ENCODE measurements at places on chromosomes 6 and 20.

GRCh38 chr6:39849764-39850163, 57.6 kb downstream of the DAAM2 start:
- DNase-seq = no peak

DNA sequence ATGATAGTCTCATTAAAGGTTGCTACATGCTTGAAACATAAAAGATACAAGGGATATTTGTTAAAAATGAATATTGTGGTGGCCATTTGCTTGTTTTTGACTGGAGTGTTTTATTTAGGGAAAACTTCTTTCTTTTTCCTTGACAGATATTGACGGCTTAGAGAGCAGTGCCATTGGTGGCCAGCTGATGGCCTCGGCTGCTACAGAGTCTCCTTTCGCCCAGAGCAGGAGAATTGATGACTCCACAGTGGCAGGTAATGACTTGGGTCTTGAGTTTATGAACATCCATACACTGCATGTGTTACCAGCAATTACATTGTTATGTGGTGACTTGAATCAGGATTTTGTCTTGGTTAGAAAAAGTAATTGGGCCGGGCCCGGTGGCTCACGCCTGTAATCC, 67.5 kb upstream of the PBOV1 start:
- no peak for DNase-seq

- no peak for DNase-seq
Observed at GRCh38 chr6:8023638-8024037, 40.6 kb downstream of the BLOC1S5 start.

GRCh38 chr6:7185561-7185960, 77.8 kb downstream of the RREB1 start:
- DNase-seq = no peak

All from activated naive CD4-positive, alpha-beta T cell treated with Interleukin-2 at 50 U/mL for 16 hours (primary cell).